ENCODE measurements at places on chromosomes 2 and 18.

- no peak for DNase-seq
Observed at GRCh38 chr2:200022511-200022910, 67.1 kb downstream of the MAIP1 start.

DNA sequence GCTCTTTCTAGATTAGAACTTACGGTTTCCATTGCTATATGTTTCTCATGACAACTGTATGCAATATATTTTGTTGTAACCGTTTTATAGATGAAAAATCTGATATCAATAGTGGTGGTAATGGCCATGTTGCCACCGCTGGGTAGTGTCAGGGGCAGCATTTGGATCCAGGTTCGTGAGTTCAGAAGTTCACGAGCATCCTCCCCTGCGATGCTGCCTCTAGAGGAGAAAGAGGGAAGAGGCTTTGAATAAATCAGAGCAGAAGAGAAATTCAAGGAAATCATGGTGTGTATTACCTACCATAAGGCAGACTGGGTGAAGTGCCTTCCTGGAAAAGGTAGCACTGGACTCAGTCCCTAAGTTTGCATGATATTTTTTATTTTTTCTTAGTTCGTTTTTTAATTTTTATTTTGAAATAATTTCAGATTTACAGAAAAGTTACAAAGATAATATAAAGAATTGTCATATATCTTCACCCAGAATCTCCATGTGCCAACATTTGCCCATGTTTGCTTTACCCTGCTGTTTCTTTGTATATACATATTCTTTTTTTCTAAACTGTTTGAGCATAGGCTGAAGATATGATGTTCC, 3.3 kb upstream of the ZBTB7C start:
- no peak for DNase-seq

GRCh38 chr2:215060861-215061536, 77.4 kb downstream of the ABCA12 start:
- no peak for DNase-seq

DNA sequence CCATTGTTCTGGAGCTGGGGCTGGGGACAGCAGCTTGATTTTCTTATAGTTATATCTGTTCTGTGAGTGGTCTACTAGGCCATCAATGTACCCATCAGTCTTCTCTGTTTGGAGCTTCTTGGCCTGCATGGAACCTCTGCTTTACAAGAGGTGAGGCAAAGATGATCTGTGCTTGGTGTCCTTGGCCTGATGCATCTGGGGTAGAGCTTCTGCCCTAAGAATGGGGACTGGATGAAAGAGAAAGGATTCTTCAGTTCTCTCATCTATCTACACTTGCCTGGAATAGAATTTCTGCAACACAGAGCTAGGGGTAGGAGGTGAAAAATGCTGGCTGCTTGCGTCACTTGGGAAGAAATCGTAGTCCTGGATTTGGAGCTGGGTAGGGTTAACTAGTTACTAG, 46.2 kb downstream of the ACSL3 start:
- DNase-seq: no peak

- no peak for DNase-seq
Observed at GRCh38 chr2:70515938-70516337, 37.7 kb downstream of the TGFA start.

- no peak for DNase-seq
Observed at GRCh38 chr2:191318037-191318728, 73.0 kb downstream of the MYO1B start.

- no peak for DNase-seq
Observed at GRCh38 chr2:190799999-190800398, 80.6 kb upstream of the GLS start.

GRCh38 chr2:39920307-39920801, 141.3 kb upstream of the THUMPD2 start:
- no peak for DNase-seq

- no peak for DNase-seq
Observed at GRCh38 chr2:64423303-64423702, 30.7 kb upstream of the LGALSL start.

DNA sequence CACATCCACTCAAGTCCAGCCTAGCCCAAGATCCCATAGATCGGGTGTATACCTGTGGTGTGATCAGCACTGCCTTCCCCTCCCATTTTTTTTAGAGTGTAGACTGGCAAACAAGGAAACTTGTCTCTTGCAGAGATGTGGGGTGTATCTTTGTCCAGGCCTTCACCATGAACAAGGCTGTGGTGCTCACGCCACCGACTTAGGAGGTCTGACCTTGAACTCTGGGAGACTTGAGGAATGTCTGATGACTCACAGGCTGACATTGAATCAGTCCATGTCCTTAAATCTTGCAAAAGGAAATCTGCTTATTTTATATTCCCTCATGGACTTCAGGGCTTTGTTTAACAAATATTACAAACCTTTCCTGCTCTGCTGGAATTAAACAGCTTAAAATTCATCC, 4.5 kb upstream of the CTIF start:
- DNase-seq: no peak

DNA sequence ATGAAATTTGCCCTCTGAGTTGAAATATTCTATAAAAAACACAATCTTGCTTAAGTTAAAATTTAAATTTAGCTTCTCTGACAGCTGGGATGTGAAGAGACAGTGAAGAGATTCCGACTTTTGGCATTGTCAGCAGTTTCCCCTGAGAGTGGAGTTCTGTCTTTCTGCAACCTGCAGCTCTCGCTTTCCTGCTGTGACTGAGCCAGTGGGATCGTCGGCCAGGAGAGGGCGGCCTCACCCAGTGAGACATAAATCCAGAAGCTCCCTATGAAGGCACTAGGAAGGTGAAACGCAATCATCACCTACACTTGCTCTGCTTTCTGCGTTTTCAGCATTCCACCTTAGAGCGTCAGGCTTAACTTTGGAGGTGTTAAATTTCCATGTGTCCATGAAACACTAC, 75.4 kb upstream of the HNMT start:
- no peak for DNase-seq
